ENCODE measurements at places on chromosomes 7 and 10.

- no peak for DNase-seq
These were observed 201.1 kb downstream of the ANK3 start for GRCh38 chr10:60188548-60188947.

DNA sequence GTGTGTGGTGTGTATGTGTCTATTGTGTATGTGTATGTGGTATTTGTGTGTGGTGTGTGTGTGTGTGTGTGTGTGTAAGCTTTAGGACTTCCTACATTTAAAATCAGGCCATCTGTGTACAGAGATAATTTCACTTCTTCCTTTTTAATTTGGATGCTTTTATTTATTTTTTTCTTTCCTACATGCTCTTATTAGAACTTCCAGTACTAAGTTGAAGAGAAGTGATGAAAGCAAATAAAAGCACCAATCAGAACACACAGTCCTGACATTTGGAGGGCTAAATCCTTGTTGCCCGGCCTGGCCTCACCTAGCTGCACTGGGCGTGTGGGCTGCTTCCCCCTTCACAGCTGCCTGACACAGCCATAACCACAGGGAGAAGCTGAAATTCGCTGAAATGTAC, 3.8 kb upstream of the MRC1 start:
- DNase-seq = no peak

GRCh38 chr7:144470078-144470477, 66.6 kb upstream of the NOBOX start:
- DNase-seq = no peak

- DNase-seq = peak; percentile 95
These were observed at the start of gene GCC1 for GRCh38 chr7:127585044-127585953. GCC1 (minus strand) TSS chr7:127585596; CDS start chr7:127585182, 414 bp downstream.

DNA sequence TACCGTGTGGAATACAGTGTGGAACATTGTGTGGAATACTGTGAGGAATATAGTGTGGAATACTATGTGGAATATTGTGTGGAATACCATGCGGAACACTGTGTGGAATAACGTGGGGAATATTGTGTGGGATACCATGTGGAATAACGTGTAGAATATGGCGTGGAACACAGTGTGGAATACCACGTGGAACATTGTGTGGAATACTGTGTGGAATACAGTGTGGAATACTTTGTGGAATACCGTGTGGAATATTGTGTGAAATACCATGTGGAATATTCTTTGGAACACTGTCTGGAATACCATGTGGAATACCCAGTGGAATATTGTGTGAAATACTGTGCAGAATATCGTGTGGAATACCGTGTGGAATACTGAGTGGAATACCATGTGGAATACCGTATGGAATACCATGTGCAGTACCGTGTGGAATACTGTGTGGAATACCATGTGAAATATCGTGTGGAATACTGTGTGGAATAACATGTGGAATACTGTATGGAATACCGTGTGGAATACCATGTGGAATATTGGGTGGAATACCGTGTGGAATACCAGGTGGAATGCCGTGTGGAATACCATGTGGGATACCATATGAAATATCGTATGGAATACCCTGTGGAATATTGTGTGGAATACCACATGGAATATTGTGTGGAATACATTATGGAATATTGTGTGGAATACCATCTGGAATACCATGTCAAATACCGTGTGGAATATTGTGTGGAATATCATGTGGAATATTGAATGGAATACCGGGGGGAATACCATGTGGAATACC, 133.1 kb upstream of the CHST15 start:
- DNase-seq = no peak

GRCh38 chr10:58486821-58487220, 25.9 kb upstream of the BICC1 start:
- DNase-seq = no peak

DNA sequence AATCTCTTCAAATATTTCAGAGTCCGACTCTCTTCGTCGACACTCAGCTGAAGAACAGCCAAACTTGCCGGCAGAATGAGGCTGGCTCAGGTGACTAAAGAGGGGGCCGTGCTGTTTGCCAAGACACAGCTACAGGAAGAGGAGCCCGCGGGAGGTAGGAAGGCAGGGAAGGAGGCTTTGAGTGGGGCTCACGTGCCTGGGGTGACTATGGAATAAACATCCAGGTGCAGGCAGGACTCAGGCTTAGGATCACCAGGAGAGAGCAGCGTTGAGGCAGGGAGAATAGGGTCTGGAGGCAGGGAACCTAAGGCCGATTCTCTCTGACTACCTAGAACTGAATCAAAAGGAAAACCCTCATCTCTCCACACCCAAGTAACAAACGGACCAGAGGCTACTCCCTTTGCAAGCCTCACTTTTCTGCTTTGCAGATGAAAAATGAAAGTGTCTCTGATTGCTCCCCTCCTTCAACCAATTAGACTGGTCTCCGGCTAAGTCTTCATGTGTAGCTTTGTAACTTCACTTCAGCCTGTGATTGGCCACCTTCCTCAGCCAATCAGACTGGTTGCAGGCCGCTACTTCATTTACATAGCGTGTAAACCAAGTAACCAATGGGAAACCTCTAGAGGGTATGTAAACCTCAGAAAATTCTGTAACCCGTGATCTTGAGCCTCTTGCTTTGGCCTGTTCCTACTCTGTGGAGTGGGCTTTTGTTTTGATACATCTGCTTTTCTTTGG, 19.7 kb upstream of the BNIP3 start:
- peak; percentile 33 for DNase-seq

- no peak for DNase-seq
These were observed 274.4 kb downstream of the KCNMA1 start for GRCh38 chr10:77363210-77363609.

GRCh38 chr10:124318811-124319210, 99.9 kb downstream of the OAT start:
- no peak for DNase-seq

DNA sequence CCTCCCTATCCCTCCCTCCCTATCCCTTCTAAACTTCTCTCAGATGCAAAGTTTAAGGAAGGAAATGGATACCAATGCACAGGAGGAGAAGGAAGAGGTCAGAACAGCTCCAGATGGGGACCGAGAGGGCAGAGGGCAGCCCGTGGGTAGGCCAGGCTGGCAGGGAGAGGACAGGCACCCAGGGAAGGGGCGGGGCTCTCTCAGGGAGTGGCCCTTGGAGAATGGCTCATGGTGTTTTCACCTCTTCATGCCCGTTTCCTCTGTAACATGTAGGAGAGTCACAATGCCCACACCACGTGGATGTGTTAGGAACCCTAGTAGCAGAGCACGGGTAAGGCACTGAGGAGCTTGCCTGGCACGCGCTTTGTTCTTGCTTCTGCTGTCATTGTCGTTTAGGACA, 264.5 kb downstream of the CELF2 start:
- DNase-seq = no peak

DNA sequence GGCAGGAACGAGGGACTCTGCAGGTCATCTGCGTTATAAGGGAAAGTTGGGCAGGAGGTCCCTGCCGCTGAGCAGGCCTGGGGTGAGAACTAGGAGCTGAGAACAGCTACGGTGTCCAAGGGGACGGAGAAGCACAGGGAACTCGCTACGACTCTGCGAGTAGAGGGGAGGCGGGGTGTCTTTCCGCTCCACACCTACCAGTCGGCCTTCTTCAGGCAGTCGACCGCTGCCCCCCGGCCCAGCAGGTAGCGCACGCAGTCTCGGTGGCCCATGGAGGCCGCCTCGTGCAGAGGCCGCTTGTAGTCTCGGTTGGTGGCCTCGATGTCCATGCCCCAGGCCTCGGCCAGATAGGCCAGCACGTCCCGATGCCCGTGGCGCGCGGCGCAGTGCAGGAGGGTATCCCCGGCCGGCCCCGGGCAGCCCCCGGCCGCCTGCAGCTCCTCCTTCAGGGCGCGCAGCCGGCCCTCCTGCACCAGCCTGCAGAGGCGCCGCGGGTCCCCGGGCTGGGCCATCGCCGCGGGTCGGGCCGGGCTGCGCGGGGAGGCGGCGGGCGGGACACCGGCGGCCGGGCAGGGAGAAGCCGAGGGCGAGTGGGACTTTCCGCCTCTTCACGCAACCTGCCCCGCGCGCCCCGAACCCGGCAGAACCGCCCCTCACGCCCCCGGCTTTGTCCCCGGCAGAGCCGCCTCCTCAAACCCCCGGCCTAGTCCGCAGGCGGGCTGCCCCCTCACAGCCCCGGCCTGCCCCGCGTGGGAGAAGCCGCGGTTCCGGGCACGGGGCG, 660 bp downstream of the ANKRD16 start:
- DNase-seq = peak; percentile 31

- DNase-seq = no peak
These were observed 410.8 kb upstream of the PRKCQ start for GRCh38 chr10:6990891-6991290.

DNA sequence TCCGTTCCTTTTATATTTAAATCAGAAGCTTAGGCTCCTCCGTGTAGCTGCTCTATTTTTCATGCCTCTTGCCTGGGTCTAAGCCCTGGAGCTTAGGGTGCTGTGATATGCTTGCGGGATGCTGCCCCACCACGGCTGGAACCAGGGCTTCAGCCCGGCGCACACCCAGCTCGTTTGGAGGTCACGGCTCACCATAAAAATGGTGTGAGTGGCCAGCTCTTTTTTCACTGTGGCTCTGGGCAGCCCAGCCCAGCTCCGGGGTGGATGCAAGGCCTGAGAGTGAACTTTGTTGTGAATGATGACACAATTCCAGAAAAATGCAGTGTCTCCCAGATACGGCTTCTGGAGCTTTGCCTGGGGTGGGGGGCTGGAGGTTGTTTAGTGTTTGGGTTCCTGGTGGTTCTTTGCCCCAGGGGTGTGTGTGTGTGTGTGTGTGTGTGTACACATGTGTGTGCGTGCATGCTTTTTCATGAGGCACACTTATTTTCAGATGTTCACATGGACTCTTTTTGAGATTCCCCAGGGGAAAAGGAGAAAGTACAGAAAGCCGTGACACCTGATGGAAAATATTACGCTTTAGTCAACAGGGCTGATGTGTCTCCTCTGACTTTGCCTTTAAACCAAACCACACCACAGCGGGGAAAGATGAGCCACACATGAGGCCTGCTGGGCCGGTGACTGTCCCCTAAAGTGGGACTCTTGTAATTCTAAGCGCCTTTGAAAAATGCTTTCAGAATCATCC, 46.2 kb downstream of the GRK5 start:
- DNase-seq = no peak

GRCh38 chr10:34116220-34116641, 698.9 kb downstream of the PARD3 start:
- DNase-seq = no peak

GRCh38 chr10:32692174-32692573, 246.2 kb downstream of the CCDC7 start:
- DNase-seq = no peak

DNA sequence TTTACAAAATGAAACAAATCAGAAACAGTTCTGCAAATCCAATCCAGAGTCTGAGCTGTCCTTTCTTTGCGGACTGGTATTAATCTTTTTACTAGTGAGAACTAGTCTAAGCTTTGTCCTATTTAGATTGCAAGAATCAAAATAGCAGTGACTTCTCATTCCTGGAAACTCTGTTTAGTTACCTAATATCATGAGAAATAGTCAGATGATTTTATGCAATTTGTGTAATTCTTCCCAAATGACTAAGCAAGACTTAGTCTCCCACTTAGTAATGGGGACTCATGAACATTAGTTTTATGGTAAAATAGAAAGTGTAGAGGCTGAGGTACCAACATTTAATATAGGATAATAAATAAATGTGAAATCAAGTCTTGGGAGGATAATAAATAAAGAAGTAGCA, 341.3 kb downstream of the DNAJB9 start:
- no peak for DNase-seq

GRCh38 chr10:106711313-106711906, 453.1 kb downstream of the SORCS1 start:
- DNase-seq = peak; percentile 2

DNA sequence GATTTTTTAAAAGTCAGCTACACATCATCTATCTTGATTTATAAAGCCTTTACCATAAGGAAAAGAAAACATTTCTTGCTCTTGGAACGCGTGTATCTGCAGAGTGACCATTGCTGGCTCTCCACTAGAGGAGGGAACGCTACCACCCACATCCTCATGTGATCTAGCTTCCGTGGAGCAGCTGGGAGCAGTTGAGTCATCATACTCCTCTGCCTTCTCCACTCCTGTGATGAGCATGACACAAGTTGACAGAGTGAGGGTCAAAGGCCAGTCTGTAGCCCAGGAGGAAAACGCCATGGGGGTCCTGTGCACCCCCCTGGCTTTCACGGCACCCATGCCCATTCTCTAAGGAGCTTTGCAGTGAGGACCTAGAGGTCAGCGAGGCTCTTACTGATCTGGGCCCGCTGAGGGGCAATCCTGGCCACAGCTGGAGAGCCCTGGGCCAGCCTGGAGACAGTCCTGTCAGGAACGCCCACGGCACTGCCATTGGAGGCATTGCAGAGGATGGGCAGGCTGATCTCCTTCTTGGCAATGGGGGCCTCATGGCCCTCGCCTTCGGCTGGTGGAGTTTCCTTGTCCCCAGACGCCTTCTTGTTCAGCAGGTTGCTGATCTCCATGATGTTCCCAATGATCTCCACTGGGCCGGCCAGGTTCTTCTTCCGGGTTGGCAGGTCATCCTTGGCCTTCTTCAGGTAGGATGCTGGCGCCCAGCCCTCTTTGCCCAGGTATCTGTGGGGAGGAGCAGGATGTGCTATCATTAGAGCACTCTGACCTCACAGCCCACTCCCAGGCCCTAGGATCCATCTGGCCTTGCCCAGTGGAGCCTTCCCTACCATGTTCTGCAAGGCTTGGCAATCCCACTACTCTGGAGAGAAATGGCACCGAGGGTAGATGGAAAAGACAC, 119.2 kb downstream of the NEURL1 start:
- no peak for DNase-seq

DNA sequence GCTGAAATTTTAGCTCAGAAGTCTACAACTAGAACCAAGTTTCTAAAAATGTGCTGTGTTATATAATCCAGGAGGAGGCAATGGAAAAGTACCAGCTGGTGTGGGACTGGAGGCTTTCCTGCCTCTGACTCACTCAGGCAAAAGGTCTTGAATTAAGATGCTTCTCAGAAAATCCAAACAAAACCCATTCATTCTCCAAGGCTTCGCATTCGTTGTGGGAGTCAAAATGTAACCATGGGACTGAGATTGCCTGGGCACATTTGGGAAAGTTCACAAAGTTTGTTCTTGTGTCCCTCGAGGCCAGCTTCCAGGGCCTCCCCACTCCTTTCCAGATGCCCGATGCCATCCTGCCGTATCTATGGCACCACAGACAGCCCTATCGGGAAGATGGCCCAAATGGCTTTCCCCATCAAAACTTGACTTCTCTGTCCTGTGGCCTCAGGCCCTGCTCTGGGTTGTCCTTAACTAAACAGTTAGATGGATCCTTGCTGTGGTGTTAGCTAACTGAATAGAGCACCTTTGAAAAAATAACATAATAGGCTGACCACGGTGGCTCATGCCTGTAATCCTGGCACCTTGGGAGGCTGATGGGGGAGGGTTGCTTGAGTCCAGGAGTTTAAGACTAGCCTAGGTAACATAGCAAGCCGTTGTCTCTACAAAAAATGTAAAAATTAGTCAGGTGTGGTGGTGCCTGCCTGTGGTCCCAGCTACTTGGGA, 180.5 kb downstream of the PFKFB3 start:
- DNase-seq = no peak

- DNase-seq = no peak
These were observed 6.6 kb downstream of the SEMA3A start for GRCh38 chr7:84187813-84188510.

- no peak for DNase-seq
These were observed 67.8 kb downstream of the CPVL start for GRCh38 chr7:29078311-29079260.

GRCh38 chr7:36781011-36781738, 56.9 kb upstream of the AOAH start:
- DNase-seq = peak; percentile 53

GRCh38 chr10:32650246-32650655, 204.3 kb downstream of the CCDC7 start:
- peak; percentile 27 for DNase-seq

All from CD4-positive, alpha-beta T cell treated with Interleukin-12 subunit alpha and Interleukin-12 subunit beta, for 1 hour (primary cell).